Activated naive CD4-positive, alpha-beta T cell treated with Interleukin-2 at 50 U/mL for 16 hours (primary cell): ENCODE measurements at places on chromosomes 13 and 19.

DNA sequence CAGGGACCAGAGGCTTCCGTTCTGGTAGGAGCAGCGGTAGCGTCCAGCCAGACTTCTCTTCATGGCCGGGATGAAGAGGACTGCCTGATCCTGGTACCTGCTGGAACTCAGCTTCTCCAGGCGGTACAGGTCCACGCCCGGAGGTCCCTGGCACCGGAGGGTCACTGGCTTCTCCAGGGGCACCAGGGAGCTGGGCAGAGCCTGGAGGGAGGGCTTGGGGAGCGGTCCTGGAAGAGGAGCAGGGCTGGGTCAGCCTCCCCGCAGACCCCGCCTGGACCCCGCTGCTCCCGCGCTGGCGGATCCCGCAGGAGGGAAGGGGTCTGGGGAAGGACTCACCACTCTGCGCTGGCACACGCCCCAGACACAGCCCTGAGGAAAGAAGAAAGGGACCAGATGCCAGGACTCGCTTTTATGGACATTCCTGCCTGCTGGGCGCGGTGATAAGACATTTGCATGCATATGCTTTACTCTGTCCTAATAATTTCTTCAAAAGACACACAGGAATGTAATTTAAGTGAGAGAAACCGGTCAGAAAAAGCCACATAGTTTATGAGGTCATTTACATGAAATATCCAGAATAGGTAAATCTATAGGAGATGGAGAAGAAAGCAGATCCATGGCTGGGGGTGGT lies 5.8 kb downstream of the GP6 start:
- DNase-seq, result no peak

- DNase-seq, result no peak
These were observed 795.3 kb upstream of the PCDH20 start for GRCh38 chr13:62210951-62211350.

DNA sequence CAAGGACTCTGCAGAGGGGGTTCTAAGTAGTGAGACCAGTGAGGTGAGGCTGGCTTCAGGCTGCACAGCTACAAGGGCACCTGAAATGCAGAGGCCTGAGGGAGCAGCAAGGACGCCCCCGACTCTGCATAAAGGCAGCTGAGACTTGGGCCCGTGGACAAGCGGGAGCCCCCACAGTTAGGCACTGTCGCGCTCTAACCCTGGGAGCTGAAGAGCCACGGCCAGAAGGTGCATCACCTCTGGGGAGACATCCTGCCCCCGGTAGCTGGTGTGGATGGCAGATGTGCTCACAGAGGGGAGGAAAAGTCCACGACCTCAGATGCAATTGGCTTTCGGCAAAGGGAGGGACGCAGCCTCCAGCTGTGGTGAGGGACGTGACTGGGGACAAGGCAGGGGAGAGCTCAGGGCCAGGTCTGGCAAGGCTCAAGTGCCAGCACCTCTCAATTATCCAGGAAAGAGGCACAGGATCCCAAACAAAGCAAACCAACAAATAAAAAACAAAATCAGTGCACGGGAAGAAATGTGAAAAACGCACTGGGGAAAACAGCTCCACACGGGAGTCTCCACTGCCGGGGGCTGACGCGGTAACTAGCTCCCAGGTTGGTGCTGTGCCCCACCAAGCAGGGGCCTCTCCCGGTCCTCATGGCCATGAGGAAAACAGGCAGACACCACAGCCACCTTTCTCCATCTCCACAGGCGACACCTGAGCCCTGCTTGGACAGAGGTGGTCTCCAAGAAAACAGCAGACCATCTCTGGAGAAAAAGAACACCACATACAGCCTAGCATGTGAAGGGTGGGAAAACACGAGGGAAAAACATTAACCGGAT lies 23.0 kb upstream of the PLPP2 start:
- DNase-seq, result no peak

DNA sequence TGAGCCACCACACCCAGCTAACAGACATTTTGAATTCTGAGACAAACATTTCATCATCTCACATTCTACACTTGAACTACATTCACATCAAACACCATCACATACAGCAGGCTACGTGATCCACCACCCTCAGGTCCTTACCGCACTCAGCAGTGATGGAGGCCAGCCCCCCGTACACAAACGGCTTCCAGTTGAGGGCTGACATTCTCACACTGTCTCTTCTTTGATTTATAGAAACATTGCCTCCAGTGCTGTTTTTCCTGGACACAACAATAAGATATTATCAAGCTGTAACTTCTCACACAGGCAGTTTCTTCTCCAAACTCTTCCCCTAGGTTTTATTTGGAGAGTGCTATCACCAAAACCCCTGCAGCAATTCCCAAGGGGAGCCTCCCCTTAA lies 7.0 kb downstream of the SLC25A30 start:
- no peak for DNase-seq

GRCh38 chr13:27830010-27830409 lies 37.7 kb downstream of the GSX1 start:
- DNase-seq, result peak; percentile 63

GRCh38 chr19:23460656-23461055 lies 65.4 kb upstream of the ZNF91 start:
- DNase-seq, result no peak
